Fibroblast of skin of scalp (primary cell): ENCODE measurements at places on chromosomes 4 and X.

DNA sequence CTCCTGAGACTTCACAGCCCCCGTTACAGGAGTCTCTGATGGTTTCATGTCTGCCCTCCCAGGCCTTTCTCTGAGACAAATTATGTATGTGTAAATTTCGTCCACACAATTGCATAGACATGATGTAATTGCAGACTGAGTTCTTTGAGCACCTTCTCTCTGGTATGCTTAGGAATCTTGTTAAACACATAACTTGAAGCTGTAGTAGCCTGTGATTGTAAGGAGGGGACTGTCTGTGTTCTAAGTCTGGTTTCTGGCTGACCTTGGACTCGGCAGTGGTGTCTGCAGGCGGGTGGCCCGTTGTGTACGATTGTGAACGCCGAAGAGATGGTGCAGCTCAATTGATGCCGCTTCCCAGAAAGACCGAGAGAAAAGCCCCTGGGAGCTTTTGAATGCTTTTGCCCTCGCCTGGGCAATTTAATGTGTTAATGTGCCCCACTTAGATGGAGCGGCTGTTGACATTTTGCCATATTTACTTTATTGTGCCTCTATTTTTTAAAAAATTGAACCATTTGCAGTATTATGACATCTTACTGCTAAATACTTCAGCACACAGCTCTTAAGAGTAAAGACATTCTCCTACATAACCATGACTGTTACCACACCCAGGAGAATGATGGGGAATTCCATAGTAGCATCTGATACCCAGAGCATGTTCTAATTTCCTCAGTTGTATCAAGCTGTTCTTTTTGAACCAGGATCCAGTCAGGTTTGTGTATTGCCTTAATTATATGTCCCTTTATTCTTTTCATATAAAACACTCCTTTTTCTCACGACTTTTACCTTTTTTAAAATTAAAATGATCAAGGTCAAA, 58.4 kb upstream of the TADA2B start:
- no peak for DNase-seq

DNA sequence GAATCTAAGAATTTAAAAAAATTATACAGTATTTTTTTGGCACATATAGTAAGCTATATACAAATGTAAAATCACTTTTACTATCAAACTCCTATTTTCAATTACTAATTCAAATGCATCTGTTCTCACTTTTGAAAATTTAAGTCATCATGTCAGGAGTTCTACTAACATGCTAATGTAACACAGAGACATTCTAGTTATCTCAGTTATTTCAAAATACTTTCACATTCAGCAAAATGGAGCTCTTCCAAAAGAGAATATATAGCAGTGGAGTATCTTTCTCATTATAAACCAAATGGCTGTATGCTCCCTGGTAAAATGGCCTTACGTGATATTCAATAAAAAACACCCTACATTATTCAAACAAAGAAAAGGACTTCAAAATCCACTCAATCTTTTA, 42.3 kb downstream of the RFC1 start:
- no peak for DNase-seq

- DNase-seq, result peak; percentile 48
Observed at GRCh38 chrX:131841496-131842437, 181.3 kb upstream of the STK26 start.

GRCh38 chrX:40845331-40845911, 110.1 kb upstream of the MED14 start:
- DNase-seq, result peak; percentile 96

DNA sequence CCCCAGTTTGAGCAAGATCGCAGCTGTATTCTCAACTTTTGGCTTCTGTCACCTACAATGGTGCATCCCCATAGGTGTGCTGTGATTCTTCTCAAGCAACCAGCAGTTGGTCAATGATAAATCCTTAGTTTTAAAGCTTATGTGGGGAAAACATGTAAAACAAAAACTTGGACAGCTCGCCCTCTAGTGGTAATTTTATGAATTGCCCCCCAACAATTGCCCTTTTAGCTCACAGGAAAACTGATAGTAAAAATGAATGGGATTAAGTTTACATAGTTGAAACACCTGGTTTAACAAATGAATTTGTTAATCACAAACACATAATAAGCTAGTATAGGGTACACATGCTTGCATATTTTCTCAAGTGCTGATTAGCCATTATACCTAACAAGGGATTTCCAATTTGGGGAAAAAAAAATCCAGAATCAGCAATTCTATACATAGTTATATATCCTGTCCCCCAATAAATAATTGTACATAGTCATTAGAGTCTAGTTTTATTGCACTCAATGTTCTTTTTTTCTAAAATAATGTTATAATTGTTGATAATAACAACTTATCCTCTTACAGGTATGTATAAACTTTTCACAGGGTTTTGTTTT, 30.1 kb downstream of the TEX13A start:
- DNase-seq, result peak; percentile 27

DNA sequence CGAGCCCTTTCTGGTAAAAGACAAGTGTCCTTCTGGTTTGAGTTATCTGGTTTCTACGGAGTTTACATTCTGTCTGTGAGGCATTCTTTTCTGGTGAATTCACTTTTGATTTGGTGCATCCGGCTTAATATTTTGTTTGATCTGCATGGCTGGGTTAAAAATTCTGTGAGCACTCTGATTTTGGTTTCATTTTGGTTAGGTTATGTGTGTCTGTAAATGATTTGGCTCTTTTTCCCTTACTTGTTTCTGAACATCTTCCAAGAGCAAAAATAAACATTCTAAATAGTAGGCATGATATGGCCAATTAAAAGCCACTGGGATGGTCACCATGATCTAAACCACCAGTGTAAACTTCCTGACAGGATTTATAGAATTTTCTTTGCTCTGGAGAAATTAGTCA, 85.7 kb upstream of the PTPN13 start:
- peak; percentile 88 for DNase-seq

DNA sequence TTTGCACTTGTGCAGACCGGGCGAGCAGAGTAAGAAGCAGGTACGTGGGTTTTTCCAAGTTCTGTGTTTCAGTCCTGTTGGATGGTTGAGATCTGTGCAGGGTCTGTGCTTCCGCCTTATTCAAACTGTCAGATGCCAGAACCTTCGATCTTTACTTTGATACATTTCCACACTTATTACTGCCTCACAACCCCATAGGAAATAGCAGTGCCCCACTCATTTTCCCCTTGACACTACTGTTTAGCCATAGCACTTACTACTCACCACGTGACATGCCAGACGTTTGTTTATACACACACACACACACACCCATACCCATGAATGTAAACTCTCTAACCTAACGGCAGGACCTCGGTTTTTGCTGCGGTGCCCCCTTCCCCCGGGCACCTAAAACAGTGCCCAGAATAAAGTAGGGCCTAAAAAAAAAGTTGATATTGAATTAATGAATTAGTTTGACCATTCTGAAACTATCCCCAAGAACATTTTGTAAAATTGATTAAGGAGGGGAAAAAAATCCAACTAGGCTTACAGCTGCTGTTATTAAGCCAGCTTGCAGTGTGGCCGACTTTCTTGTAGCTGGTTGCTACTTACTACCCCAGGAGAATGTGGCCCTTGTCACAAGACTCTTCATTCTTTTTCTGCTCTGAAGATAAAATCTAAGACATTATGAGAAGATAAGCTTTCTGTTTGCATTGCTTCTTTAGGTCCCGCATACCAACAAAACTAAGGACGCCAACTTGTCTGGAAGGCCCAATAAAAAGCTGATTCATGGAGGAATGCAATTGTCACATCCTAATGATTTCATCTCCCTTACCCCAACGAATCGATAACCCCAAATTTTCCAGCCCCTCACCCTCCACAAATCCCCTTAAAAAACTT, 704 bp upstream of the SEPSECS start:
- DNase-seq, result no peak

DNA sequence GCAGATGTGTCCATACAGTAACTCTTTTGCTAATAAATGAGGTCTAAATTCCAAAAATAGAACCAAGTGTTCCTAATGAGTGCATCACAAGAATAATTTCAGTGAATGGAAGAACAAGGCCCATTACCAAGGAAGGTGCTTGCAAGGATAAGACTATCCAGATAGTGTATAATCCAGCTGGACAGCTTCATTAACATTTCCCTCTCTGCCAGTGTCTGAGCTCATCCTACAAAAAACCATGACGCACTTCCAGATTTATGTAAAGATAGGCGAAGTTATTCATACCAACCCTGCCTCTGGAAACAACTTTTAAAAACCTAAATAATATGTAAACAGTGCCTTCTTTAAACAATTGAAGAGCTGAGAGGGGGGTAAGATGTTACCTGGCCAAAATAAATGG, 177.9 kb upstream of the STK26 start:
- no peak for DNase-seq

- no peak for DNase-seq
Observed at GRCh38 chr4:25310066-25310802, 2.3 kb upstream of the ZCCHC4 start.

GRCh38 chrX:47061238-47061919, 16.9 kb upstream of the RGN start:
- no peak for DNase-seq

DNA sequence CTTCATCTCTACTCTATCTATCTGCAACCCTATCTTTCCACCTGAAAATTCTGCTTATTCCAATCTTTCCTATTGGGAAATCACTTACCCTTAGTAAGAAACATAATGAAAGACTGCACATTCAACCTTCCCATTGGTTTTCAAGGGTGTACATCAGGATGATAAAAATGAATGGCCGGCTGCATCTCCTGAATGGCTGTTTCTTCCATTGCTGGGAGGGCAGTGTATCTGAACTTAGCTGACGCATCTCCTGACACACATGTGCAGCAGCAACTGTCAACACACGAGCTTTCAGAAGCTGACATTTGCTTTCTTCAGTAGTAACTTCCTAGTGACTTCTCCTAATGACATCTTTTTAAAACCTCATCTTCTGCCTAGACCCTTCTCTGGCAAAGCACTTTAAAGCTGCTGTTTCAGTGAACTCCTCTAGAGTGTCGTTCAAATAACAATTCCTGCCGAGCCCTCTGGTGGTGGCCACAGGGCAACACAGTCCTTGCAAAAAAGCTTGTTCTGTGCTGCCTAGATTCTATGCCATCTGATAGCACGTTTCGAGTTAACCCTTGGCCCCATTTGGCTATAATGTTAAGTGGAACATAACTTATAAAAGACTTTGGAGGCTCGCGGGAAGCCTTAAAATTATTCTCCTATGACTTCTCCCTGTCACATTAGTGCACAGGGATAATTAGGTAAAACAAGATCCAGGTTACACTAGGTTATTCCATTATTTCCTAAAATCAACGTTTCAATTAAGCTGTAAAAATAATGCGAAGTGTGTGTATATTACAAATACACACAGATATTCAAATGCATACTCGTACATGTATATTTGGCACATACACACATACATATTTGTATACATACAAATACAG, 2340.7 kb downstream of the PCDH7 start:
- DNase-seq, result peak; percentile 69

- no peak for DNase-seq
Observed at GRCh38 chr4:165403048-165403447, 24.2 kb downstream of the CPE start.

- DNase-seq, result no peak
Observed at GRCh38 chrX:27619459-27619858, 29.3 kb downstream of the DCAF8L2 start.

DNA sequence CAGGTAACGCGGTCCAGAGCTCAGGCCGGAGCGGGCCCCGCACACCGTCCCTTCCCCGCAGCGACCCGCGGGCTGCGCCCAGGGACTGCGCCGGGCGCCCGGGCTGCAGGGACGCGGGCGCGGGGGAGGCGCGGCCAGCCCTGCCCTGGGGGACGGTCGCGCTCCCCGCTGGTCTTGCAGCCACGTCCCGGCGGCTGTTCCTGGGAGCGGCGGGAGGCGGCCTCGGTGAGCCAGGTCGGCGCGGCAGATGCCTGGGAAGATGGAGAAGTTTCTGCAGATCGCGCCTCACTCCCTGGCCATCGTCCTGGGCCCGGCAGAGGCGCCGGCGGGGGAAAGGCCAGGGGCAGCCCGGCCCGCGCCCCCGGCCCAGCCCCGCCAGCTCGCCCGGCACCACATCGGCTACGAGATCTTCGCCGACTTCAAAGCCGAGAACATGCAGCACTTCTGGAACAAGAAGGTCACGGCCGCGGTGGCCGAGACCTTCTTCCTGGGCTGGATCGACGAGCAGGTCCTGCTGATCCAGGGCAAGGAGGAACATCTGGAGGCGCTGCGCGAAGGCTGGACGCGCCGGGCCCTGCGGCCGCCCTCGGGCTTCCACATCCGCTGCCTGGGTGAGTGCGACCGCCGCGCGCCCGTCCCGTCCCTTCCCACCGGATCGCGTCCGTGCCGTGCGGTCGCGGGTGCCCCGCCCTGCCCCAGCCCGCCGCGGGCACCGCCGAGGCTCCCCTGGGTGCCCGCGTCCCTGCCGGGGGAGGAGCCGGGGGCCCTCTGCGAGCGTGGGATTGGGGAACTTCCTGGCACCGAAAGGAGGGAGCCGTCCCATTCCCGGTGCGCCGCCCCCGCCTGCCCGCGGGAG, 107.4 kb upstream of the STOX2 start:
- peak; percentile 14 for DNase-seq

DNA sequence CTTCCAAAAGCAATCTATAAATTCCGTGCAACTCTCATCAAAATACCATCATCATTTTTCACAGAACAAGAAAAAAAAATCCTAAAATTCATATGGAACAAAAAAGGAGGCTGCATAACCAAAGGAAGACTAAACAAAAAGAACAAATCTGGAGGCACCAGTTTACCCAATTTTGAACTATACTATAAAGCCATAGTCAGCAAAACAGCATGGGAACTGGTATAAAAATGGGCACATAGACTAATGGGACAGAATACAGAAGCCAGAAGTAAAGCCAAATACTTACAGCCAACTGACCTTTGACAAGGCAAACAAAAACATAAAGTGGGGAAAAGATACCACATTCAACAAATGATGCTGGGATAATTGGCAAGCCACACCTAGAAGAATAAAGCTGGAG, 753.5 kb upstream of the PABPC4L start:
- no peak for DNase-seq

DNA sequence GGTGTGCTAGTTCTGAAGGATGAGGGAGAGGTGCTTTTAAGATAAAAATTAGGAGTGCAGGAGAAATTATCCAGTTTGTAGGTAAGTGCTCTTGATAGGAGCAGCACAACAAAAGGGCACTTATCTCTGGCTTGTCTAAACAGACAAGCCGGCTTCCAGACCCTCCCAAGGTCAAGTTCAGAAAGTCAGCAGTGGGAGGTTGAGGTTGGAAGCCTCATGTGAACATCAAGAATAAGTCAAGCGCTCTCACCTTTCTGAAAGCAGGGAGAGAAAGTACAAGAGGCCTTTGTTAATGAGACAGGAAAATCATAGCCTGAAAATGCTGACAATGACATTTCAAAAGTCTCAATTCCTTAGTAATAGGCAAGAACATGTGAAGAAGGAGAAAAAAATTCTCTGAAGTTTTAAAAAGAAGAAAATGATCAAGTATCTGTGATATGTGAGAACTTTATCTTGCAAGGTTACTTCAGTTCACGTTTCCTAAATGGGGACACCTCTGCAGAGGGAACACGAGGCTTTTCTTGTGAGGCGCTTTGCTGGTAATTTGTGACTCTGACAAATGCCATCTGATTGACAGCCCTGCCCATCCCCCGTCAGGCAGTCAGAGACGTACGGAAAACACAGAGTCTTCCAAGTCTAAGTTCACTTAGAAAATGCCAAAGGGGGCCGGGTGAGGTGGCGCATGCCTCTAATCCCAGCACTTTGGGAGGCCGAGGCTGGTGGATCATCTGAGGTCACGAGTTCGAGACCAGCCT, 62.2 kb downstream of the TIGD2 start:
- no peak for DNase-seq

- DNase-seq, result peak; percentile 80
Observed at GRCh38 chrX:39196192-39197102, 395.2 kb downstream of the MID1IP1 start.

GRCh38 chr4:158496030-158496741, 25.5 kb upstream of the RXFP1 start:
- DNase-seq, result no peak

GRCh38 chrX:13520351-13520750, 49.0 kb upstream of the EGFL6 start:
- DNase-seq, result no peak
